GOT3 (cell line): ENCODE measurements at places on chromosomes 4 and X.

DNA sequence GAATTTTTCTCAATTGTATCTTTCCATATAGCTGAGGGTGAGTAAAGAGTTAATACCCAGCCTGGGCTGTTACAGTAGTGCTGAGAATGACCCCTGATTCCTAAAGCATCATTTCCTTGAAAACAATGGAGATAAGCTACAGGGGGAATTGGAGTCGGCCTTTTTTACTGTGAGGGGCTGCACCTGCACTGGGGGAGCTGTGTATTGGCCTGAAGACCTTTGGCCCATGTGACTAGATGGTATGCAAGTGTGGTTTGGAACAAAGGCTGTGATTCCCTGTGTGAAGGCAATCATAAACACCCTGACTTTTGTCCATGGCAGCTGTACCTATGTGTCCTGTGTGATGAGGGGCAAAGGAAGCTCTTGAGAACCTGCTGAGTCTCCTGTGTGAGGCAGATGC lies 124.0 kb upstream of the HPGD start:
- DNase-seq, result no peak

- DNase-seq, result no peak
Measured at GRCh38 chr4:59825104-59825503, 1375.0 kb upstream of the ADGRL3 start.

GRCh38 chr4:149031399-149031798 lies 589.2 kb upstream of the NR3C2 start:
- DNase-seq, result no peak

DNA sequence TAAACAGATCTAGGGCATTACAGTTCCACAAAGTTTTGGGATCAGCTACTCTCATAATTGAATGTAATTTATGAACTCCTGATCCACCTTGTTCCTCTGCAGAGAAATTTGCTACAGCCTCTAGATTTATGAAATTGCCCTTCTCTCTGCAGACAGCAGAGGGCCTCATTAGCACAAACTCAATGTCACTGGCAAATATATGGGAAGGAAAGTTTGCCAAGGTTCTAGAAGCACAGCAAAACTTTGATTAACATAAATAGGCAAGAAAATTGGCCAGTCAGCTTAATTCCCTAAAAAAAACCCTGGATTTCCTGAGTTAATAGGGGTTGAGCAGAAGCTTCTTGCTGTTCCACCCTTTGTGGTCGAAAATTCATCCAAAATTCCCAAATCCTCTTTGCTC lies 31.5 kb downstream of the PRPS1 start:
- DNase-seq, result no peak

GRCh38 chr4:105543346-105543745 lies 9.1 kb upstream of the ARHGEF38 start:
- no peak for DNase-seq

GRCh38 chr4:181671672-181672071 lies 571.5 kb upstream of the TENM3 start:
- no peak for DNase-seq

- DNase-seq, result no peak
Measured at GRCh38 chr4:168791376-168791775, 218.7 kb downstream of the CBR4 start.

GRCh38 chr4:35556387-35556786 lies 687.9 kb downstream of the ARAP2 start:
- DNase-seq, result no peak

GRCh38 chr4:47391256-47391655 lies 72.2 kb downstream of the COMMD8 start:
- no peak for DNase-seq

- no peak for DNase-seq
Measured at GRCh38 chr4:35520059-35520458, 724.3 kb downstream of the ARAP2 start.

DNA sequence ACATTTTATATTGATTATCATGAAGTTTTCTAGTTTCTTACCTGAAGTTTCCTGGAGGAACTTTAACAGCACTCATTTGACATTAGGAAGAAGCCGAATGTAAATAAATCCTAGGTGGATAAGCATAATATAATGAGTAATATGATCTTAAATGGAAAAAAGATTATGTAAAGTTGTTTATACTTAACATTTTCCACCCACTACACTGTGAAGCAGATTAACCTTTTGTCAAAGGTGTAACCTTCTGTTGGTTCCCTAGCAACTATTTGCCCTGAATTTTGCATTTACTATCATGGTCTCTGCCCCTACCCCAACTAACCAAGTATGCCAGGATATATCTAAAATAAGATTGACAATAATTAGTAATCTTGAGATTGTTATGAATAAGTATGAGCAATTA lies at the start of gene UGT2A1:
UGT2A1 (minus strand) TSS at position 101 of the 400 bp plus-strand sequence. CDS start 5,603 bp downstream, outside the sequence.
- DNase-seq, result no peak

DNA sequence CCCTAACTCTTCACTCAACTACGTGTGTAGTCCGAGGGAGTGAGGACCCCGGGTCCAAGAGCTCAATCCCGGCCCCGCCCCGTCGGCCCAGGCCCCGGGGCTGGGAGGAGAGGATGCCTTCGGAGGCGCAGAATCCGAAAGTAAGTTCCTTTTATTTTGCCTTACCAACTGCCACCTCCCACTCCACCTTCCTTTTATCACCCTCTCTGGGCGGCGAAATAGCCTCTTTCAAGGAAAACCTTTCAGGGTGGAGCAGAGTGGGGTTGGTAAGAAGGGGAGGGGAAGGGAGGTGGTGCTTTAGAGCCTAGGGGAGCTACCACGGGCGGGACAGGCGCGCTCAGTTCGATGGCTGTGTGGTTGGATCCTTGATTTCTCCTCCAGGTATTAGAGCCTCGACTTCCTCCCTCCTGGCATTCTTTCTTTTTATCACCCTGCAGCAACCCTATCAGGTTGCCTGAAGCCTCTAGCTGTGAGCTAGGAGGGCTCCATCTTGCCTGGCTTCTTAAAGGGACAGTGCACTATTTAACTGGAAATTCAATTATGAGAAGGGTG lies 191.2 kb downstream of the RRAGB start:
- DNase-seq, result no peak

DNA sequence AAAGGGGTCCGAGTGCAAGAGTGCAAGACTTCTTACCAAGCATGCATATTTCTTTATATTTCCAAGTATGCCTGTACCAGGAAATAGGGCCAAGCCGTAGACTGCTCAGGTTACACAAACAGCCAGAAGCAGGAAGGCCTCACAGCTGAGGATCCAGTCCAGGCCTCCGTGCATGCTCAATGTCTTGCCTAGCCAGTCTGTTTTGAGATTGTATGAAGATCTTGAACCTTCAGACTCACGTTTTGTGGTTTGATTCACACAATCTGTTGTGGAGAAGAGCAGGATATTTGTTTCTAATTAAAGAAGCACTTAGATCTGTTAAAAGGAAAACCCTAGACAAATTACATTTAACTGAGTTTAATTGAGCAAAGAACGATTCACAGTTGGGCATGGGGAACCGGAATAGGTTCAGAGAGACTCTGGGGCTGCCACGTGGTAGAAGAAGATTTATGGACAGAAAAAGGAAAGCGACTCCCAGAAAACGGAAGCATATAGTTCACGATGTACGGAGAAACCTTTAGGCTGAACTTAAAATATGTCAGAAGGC lies 1.2 kb downstream of the MGST2 start:
- DNase-seq, result no peak
